ENCODE measurements at places on chromosomes 5 and 9.
A peak's percentile ranks its signal among the peaks of the same experiment; 100 is the strongest.

DNA sequence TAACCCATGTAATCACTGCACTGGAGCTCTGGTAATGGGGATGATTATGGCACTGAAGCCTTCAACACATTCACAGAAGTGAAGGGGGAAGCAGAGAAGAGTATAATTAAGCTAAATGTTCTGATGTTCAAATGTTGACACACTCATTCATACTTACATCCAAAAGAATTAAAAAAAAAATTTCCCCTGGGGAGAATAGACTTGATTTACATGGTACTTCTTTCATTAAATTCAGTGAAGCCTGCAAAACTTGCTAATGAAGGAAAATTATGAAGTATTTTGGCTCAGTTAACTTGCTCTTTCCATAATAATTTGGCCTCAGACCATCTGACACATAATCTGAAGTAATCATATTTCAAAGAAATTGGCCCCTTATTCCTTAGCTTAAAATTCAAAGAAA, 428.8 kb downstream of the SH3GL2 start:
- DNase-seq, result no peak

DNA sequence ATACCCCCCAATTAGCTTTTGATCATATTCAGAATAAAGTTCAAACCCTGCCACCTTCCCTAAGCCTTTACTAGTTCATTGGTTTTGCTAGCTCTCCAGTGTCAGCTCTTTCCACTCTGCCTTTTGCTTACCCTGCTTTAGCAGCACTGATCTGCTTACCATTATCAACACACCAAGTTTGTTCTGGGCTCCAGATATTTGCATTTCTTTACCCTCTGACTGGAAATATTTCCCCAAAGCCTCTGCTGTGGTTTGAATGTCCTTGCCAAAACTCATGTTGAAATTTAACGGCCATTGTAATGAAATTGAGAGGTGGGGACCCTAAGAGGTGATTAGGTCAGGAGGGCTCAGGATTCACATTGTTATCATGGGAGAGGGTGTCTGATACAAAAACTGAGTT, 99.5 kb downstream of the GCNT1 start:
- no peak for DNase-seq

DNA sequence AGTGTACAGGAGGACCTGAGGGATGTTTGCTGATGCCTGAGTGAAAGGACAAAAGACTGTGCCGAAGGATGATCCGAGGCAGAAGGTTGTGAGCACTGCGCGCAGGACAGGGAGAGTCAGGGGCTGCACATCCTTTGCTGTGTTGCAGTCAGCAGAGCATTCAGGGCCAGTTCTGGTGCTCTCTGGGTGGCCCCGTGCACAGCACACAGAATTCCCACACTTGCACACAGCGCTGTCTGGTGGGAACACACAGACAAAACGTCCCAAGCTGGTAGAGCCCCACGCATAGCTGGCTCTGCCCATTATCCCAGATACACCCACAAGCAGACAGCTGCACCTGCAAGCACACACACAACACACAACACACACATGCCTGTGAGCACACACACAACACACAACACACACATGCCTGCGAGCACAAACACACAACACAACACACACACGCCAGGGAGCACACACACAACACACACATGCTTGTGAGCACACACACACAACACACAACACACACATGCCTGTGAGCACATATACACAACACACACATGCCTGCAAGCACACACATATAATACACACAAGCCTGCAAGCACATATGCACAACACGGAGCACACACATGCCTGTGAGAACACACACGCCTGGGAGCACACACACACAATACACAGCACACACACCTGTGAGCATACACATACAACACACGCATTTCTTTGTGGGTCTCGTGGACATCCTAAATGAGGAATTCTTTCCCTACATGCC, 74.4 kb downstream of the FGF18 start:
- no peak for DNase-seq

GRCh38 chr9:6153425-6153824, 62.2 kb upstream of the IL33 start:
- DNase-seq, result no peak

GRCh38 chr9:16193066-16193465, 640.2 kb downstream of the CCDC171 start:
- DNase-seq, result no peak

GRCh38 chr5:169527066-169527465, 56.5 kb upstream of the SPDL1 start:
- no peak for DNase-seq

- no peak for DNase-seq
Measured at GRCh38 chr9:133477992-133478850, 678 bp downstream of the SLC2A6 start.

DNA sequence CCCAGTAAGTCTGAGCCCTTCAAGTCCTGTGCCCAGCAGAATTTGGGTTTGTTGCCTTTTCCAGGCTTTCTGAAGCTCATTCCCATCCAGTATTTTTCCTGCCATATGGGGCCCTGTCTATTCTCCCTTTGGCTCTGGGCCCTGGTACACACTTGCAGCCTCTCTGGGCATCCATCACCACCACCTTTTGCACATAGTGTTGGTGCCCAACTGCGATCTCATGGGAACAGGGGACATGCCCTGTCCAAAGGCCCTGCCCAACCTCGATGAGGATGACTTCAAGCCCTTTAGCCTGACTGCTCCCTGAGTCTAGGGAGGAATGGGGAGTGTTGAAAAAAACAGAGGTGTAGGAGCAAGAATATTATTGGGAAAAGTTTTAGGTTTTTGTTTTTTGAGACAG, 11.5 kb downstream of the RGS3 start:
- DNase-seq, result no peak

DNA sequence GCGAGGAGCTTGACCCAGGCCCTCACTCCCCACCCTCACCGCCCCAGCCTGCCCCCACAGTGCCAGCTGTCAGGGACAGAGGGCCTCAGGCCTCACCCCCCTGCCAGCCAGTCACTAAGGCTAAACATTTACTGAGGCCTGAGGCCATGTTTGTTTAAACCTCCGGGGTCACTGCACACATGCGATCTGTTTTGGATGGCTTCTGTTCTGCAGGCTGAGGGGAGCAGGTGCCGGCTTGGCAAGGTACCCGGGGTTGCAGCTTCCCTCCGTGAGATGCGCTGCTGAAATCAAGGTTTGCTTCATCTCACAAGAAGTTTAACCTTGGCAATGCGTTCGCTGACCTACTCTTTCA, 103.3 kb upstream of the BOD1 start:
- DNase-seq, result no peak

DNA sequence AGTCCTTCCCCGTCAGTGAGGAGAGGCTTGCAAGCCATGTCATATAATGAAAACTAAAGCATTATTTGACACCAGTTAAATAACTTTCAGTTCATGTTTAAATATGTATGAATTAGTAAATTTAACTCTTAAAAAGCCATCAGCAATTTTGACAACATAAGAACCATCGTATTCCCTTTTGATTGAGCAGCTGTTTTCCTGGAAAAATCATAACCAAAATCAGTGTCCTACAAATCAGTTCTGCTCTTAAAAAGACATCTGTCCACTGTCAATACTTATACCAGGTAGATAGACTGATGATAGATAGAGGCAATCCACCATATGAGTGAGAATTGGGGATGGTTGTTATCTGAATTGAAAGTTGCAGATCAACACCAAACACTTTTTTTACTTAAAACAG, 2.3 kb downstream of the DIRAS2 start:
- no peak for DNase-seq

- DNase-seq, result no peak
Measured at GRCh38 chr5:126469536-126470316, 46.5 kb downstream of the GRAMD2B start.

GRCh38 chr9:92353051-92353450, 27.3 kb downstream of the CENPP start:
- DNase-seq, result no peak

DNA sequence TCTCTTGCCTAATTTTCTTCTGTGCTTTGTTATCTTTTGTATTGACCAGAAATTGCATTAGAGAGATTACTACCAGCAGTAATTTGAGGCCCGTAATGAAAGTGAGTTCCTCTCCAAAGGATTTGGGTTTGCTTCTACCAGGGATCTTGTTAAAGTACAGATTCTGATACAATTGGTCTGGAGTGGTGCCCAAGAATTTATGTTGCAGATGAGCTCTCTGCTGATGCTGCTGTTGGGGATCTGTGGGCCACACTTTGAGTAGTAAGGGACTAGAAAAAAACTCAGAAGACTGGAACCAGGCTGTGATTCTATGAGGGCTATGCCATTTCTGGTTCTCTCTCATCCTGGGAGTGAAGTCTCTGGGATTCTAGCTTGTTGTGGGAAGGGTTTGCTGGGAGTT, 192.2 kb downstream of the SEC61B start:
- DNase-seq, result no peak

DNA sequence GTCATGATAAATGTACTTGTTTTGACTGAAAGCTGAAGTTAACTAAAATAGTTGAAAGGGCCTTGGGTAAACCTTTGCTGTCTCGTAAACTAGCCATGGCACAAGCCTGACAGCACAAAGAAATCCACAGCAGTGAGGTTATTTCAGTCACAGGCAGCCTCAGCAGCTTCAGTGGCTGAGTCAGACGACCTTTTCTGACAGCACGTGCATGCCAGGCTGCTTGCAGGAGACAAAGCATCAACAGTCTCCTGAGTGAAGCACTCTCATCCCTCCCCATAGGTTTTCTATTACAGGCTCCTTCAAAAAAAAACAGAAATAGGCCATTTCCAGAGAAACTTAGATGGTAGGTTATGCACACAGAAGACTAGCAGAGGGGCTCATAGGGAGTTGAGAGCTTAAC, 34.6 kb downstream of the OXCT1 start:
- DNase-seq, result peak; percentile 37

DNA sequence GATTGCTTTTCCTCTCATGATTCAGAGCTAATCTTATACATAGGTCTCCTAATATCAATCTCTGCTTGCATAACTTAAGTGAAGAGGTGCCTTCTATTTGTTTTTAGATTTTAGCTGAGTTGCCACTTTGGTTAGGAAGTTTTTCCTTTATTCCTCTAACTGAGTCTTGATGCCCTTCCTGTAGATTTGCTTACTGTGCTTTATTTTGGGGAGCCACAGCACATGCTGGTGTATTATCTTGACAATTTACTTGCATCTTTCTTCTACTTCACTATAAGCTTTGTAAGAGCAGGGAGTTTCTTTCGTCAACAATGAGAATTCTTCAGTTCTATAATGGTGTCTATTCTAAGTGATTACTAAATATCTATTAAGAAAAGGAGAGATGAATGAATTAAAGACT, 54.9 kb downstream of the GABRA6 start:
- DNase-seq, result no peak

DNA sequence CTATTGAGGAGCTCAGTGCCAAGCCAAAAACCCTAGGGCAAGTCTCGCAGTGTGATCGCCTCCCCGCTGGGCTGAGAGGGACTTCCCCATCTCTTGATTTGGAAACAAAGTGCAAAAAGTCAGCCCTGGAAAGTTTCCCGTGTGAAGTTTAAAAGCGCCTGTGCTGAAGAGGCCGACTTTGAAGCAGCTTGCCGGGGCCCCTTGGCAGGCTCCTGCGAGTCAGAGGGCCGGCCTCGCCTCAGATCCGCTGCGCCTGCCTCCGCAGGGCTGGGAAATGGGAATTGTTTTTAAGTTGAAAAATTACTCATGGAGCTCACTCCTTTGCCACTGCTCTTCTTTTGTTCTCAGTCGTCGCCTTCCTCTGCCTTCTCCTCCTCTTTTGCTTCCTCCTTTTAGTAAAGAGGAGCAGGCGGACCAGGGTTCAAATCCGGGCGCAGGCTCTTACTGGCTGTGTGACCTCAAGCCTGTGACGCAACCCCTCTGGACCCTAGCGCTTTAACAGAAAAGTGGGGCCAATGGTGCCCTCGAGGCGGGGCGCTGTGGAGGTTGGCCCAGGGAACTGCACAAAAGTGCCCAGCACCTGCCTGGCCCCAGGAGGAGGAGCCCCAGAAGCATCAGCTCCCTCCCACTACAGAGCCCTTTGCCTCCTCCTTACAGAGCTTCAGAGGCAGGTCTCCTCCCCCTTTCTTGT, 14.7 kb upstream of the LHX2 start:
- no peak for DNase-seq

DNA sequence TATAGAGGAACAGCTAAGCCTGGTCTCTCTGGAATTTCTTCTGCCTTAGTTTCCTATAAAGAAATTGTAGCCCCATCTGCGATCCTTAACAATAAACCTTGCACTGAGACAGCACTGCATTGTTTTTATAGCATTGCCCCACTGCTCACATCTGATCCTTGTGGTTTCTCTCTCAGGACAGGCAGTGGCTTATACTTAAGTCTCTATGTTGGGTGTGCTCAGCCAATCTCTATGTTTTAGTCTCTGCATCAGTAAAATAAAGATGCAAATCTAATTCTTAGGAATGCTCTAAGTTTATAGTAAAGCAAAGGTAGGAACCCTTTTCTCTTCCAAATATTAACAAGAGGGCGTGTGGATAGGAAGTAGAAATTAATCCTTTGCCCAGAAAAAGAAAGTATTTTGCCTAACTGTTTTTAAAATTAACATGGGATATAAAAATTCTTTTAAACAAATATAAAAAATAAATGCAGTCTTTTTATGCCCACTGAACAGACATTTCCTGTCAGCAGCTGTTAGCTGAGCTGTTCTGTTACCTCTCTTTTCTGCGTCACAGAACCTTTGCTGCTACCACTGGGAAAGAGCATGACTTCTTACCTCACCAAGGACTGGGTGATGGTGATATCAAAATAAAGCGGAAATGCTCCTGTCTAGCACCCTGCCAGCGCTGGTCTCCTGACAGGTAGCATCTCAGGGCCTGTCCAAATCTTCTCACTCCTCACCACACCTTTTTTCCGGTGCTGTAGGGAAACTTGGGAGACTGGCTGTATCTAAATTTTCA, 29.5 kb downstream of the MRPS27 start:
- no peak for DNase-seq

GRCh38 chr5:38131686-38132085, 126.7 kb upstream of the EGFLAM start:
- DNase-seq, result no peak

GRCh38 chr5:1119312-1119831, 7.5 kb upstream of the SLC12A7 start:
- no peak for DNase-seq

DNA sequence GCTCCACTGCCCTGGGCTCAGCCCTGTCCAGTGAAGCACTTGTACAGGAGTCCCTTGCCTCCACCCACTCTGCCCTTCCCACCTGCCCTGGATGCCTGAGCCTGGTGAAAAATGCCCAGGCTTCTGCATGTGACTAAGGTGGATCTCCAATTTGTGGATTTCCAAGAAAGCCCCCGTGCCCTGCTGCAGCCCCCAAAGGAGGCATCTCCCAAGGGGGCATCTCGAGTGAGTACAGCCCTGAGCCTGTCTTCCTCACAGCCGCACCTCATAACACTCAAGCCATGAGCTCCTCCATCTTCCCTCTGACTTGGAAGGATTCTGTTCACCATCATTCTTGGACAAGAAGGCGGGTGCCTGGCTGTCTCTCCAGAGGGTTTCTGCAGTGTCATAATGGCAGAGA, 158.0 kb upstream of the PPP1R26 start:
- DNase-seq, result no peak

All from caudate nucleus (tissue), 63 donors.